Activated CD4-positive, alpha-beta memory T cell treated with anti-CD3 and anti-CD28 coated beads for 36 hours (primary cell): ENCODE measurements at places on chromosomes 12 and 14.

DNA sequence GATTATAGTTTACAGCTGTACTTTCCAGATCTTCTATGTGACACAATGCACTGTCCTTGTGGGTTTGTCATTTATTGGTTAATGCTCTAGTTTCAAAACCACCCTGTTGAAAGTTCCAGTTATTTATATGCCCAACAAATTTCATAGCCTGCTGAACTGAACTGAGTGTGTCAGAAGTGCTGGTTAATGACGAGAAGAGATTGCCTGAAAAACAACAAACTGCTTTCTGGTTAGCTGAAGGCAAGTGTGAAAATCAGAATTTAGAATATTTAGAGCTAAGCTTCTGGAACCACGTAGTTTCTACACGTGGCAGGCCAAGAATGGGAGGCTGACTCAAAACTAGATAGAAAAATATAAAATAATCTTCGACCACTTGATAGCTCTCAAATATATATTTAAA lies 19.1 kb upstream of the RIN3 start:
- DNase-seq = no peak

DNA sequence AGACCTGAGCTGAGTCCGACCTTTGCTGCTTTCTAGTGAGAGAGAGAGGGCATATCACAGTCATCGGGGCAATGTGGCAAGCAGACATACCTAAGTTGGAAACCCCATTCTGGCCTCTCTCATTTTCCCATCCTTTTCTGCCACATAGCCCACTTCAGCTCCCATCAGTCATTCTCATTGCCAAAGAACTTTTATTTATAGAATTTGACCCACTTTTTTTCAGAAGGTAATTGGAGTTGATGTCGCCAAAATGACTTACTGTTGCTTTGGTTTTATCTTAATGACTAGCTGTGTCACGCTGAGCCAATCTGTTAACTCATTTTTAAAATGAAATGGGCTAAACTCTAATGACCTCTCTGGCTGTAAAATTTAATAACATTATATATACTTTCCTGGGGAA lies 63.9 kb upstream of the RMST start:
- no peak for DNase-seq

GRCh38 chr12:82756303-82756702 lies 69.6 kb downstream of the TMTC2 start:
- DNase-seq = no peak

GRCh38 chr14:61290701-61291100 lies 9.6 kb upstream of the TMEM30B start:
- no peak for DNase-seq

DNA sequence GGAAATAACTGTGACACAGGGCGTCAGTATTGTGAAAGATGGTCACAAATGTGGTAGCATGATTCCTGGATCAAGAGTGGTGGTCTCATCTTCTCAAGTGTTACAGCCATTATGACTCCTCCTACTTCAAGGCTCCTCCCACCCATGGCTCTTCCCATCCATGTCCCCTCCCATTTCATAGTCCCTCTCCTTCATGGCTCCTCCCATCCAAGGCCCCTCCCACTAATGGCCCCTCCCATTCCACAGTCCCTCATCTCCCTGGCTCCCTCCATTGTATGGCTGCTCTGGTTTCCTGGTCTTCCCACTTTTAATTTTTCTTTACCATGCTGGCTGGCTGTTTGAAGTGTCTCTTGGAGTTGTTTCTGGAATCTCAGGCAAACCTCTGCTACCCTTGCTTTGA lies 1375.2 kb upstream of the TMEM132C start:
- DNase-seq = no peak

- DNase-seq = no peak
These were observed 291.8 kb downstream of the ERC1 start for GRCh38 chr12:1282670-1283315.

DNA sequence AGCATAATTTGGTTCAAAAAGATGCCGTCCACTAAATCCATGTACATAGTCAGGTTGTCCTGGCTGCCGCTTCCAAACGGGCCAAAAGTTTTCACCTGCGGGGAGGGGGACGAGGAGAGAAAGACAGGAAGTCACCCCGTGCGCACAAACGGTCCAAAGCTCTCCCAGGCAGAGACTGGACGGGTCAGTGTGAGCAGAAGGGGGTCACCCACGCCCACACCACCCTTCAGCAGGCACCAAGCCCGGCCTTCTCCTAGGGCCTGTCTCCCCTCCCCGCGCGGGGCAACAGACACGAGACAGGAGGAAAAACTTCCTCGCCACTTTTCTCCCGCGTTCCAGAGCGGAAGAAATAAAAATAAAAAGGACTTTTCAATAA lies 888 bp downstream of the CCDC88C start:
- peak; percentile 50 for DNase-seq

- DNase-seq = peak; percentile 14
These were observed 550 bp downstream of the TEAD4 start for GRCh38 chr12:2959505-2960389.

- DNase-seq = no peak
These were observed 102.9 kb downstream of the RASSF9 start for GRCh38 chr12:85733221-85733840.

DNA sequence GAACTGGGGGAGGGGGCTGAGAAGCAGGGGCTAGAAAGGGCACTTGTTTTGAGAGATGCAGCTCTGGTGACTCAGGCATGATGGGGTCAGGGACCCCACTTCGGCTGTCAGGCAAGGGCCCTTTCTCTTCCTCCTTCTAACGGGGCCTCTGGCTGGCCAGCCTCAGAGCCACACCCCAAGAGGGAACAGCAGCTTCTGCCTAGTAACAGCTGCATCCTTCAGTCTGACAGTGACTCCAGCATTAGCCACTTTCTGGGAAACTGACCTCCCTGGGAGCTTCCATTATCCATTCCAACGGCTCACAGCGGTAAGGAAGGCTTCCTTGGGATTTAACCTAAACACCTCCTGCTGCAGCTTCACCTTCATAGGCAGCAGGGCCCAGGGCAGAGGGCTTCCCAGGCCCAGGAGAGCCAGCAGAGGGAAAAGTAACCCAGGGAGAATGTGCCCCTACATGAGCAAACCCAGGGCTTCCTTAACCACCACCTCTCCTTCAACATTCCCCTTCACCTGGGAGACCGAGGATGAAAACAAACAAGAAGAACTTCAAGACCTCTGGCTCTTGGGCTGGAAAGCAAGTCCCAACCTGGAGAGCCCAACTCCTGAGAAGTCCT lies 2.7 kb downstream of the NCKAP5L start:
- no peak for DNase-seq

GRCh38 chr12:27094726-27095125 lies 12.3 kb upstream of the C12orf71 start:
- DNase-seq = no peak

DNA sequence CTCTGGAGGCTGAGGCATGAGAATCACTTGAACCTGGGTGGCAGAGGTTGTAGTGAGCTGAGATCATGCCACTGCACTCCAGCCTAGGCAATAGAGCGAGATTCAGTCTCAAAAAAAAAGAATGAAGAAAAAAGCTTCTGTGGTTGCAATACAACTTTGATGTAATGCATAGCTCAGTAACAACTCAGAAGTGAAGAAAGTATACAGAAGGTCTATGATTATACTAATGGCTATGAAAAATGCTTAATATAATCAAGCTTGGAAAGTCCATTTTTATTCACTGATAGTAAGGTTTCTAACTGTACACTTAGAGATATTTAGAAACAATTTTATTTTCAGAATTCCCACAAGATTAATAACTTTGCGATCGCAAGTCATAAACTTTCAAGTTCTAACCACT lies 88.2 kb upstream of the FRMD6 start:
- no peak for DNase-seq

DNA sequence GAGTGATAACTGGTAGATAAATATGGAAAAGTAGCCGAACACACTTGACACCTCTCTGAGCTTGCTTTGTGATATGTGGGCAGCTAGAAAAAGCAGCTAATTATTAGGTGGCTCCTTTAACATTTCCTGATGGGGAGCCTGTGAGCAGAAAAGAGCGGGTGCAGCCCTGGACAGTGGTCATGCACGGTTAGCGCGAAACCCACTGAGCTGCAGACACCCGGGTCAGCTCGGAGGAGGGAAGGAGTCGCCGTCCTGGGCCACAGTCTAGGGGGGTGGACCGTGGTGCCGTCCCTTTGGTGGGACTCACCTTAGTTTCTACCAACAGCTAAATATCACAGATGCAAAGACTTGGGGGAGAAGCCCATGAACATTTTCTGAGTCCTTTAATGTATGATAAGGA lies 6.6 kb downstream of the COA8 start:
- DNase-seq = no peak
